ENCODE measurements at places on chromosomes 12 and 14. TPM values are rescaled to one million over a fixed set of nuclear protein-coding genes. Genes with fewer than 3 reads are reported as not detected.

SERPINA1 gene
- 0.42 TPM for total RNA-seq

COQ5 gene
- total RNA-seq: 9.0 TPM

SLC16A7 gene
- total RNA-seq: 16.9 TPM

ASCL1 gene
- not detected for total RNA-seq

OR6C2 gene
- not detected for total RNA-seq

RFLNA gene
- total RNA-seq: not detected

ABCC9 gene
- not detected for total RNA-seq

KRT79 gene
- total RNA-seq: not detected

KCNC2 gene
- not detected for total RNA-seq

MYF6 gene
- not detected for total RNA-seq

SOX5 gene
- total RNA-seq: not detected

FAR2 gene
- 0.24 TPM for total RNA-seq

SDR9C7 gene
- total RNA-seq: not detected

PYGL gene
- not detected for total RNA-seq

KIF5A gene
- total RNA-seq: 0.69 TPM

POP5 gene
- total RNA-seq: 18.1 TPM

ANKS1B gene
- total RNA-seq: not detected

PDZRN4 gene
- total RNA-seq: not detected

C12orf50 gene
- total RNA-seq: 0.08 TPM

NR1H4 gene
- total RNA-seq: not detected

SYT1 gene
- not detected for total RNA-seq

A2M gene
- total RNA-seq: not detected

All from CD8-positive, alpha-beta T cell (primary cell).